ENCODE measurements at places on chromosomes 6 and 20. TPM values are rescaled to one million over a fixed set of nuclear protein-coding genes. Genes with fewer than 3 reads are reported as not detected.
A peak's percentile ranks its signal among the peaks of the same experiment; 100 is the strongest.

Gene HLA-DRB1
- total RNA-seq = 1.1 TPM

GRCh38 chr6:147281895-147282565 lies 77.8 kb downstream of the STXBP5 start:
- H3K4me3 ChIP-seq = no peak overlapping the region
- DNase-seq = no peak
- peaks cover 31% of the 10 kb centered on the region for H3K36me3 ChIP-seq
- no peak overlapping the region for H3K27ac ChIP-seq
- peaks cover 9% of the 10 kb centered on the region for H3K4me1 ChIP-seq

Gene TPD52L1
- total RNA-seq = 2.9 TPM

Gene LRRC1
- 13.8 TPM for total RNA-seq

Gene GCNT2
- 42.8 TPM for total RNA-seq

GRCh38 chr6:129749749-129750120 lies 39.8 kb upstream of the ARHGAP18 start:
- H3K27ac ChIP-seq = no peak overlapping the region
- H3K27me3 ChIP-seq = no peaks in the 10 kb centered on the region
- DNase-seq = no peak
- H3K4me1 ChIP-seq = peaks cover 13% of the 10 kb centered on the region
- H3K4me3 ChIP-seq = no peak overlapping the region

- DNase-seq = no peak
- no peaks in the 10 kb centered on the region for H3K36me3 ChIP-seq
- H3K4me1 ChIP-seq = no peaks in the 10 kb centered on the region
Observed at GRCh38 chr6:127216810-127217789, 49.6 kb upstream of the RNF146 start.

GRCh38 chr6:136037876-136038460 lies 186.5 kb downstream of the PDE7B start:
- no peaks in the 10 kb centered on the region for H3K27me3 ChIP-seq
- peak overlapping the region; percentile 13 for H3K4me3 ChIP-seq
- no peak for DNase-seq
- H3K36me3 ChIP-seq = no peaks in the 10 kb centered on the region

DNA sequence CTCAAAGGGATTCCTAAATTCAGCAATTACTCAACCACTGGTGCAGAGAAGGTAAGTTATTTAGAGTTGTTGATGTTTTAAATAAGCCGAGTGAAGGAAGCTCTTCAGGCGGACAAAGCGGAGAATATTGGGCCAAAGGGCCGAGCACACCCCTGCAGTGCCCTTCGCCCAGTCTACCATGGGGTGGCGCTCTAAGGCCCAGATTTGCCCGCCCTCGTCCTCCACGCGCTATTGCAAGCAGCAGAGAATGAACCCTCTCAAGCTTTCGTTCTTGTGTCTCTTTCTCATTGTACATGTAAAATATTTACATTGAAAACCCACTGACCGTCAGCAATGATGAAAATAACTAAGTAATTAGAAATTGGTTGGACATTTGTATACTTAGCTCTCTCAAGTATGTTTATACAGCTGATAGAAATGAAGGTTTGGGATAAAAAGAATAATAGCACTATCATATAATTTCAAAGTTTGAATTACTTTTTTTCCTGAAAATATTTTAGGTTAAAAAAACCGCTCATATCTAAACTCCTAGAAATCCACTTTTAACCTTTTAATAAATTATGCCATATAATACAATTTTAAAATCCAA lies 195.0 kb upstream of the CEP162 start:
- no peaks in the 10 kb centered on the region for H3K4me1 ChIP-seq
- no peaks in the 10 kb centered on the region for H3K36me3 ChIP-seq
- H3K27me3 ChIP-seq = no peaks in the 10 kb centered on the region
- peak; percentile 17 for DNase-seq
- H3K27ac ChIP-seq = no peak overlapping the region

Gene OR2B6
- total RNA-seq = 0.26 TPM

DNA sequence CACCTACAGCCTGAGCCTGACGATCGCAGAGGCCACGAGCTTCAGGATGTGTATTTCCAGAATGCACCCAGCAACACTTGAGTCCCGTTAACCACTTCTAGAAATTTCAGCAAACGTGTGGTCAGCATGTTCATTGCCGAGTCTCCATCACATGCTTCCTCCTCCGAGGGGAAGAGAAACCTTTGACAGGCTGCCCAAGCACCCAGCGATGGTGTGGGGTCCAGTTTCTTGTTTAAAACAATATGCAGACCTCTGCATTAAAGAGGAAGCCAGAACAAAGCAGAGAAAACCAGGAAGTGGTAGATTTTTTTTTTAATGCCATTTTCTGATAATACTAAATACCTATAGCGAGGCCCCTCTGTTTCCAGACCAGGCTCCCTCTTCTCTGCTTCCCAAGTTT lies 71.9 kb downstream of the GNAS-AS1 start:
- H3K4me1 ChIP-seq = no peaks in the 10 kb centered on the region
- no peak for DNase-seq
- no peaks in the 10 kb centered on the region for H3K36me3 ChIP-seq
- no peak overlapping the region for H3K27ac ChIP-seq

Data from Panc1 (cell line).